ENCODE measurements at places on chromosomes 3 and 15.

- no peak for DNase-seq
These were observed 272.2 kb upstream of the CHRNA7 start for GRCh38 chr15:31758126-31758525.

GRCh38 chr3:87855616-87856015, 203.2 kb downstream of the CGGBP1 start:
- DNase-seq, result no peak

GRCh38 chr15:91022832-91023129, 387 bp upstream of the VPS33B start:
- DNase-seq, result no peak

DNA sequence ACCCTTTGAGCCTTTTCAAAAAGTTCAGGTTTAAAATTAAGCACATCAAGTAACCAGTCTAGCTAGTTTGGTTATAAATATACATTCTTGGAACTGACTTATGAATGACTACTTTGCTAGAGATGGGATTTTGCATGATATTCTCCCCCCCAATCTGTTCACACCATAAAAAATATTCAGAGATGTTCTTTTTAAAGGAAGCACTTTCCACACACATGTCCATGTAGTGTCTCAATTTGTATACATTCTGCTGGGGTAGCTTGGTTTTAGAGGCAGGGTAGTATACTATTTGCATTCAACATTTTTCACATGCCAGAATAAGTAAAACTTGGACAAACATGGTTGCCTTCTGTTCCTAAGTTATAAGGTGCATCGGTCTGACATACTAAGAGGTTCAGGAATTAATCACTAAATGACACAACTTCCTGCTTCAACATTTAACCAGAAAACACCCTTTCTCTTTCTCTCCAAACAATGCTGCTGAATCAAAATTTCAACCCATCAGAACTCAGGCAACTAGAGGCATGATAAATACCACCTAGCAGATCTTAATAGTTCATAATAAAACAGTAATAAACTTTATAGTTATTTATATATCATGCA, 57.0 kb downstream of the SUMF1 start:
- DNase-seq, result no peak

DNA sequence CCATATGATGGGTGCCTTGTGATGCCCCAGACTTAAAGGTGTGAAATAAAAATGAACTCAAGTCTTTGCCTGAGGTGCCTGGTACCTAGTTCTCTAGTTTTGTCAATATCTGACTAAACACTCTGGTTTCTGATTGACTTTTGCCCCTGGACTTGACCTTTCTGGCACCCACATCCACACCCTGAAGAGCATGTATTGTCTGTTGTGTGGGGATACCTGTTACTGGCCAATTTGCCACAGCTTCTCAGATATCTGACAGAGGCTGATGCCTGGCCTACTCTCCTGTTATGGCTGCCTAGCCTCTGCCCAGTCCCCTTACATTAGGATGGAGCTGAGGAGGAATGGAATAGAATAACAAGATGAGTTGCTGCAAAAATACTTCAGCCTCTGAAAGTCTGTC, 3.6 kb downstream of the ZBTB38 start:
- no peak for DNase-seq
